Activated T-cell treated with anti-CD3 and anti-CD28 coated beads for 1 hour (primary cell): ENCODE measurements at places on chromosomes 6 and 20.

- DNase-seq: no peak
Measured at GRCh38 chr20:17524560-17524959, 6.6 kb downstream of the BFSP1 start.

DNA sequence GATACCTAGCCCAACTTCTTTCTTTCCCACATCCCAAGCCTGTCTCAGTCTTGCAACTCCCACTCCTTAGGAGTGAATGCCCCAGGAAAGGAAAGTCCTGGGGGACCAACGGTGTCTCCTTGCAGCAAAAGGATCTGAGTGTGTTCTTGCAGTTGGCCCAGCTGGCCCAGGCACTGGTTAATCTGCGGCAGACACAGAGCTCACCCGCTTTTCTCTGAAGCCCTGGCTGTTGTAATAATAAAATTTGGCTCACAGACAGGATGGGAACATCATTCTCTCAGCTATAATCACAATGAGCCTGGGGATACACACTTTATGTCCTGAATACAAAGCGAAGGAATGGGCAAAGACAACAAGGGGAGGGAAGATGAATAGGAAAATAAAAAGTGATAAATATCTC lies 287.0 kb upstream of the PRND start:
- no peak for DNase-seq

- DNase-seq: no peak
Measured at GRCh38 chr6:36576578-36576977, 17.6 kb upstream of the SRSF3 start.

DNA sequence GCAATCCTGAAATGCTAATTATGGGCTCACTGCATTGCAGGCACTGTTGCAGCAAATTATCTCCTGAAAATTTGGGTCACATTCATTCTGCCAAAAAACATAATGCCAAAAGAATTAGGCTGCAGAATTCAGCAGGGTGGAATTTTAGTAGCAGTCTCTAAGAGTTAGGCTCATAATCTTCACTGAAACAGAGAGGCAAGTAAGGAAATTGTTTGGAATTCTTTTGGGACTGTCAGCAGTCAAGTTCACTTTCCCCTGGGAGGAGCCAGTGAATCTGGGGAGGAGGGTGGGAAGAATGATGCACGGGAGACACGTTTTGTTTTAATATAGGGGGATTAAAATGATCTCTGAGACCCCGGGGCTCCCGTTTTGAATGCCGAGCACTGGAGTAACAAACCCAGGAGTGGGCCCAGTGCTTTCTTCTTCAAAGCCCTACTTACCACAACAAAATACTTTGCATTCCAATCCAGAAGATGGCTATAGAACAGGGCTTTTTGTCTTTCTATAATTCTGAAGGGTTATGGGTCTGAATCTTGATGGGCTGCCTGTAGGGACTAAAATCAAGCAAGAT lies 44.7 kb downstream of the SOBP start:
- DNase-seq: no peak

GRCh38 chr6:47809873-47810272 lies 28.0 kb downstream of the OPN5 start:
- no peak for DNase-seq

GRCh38 chr6:6218759-6219085 lies 101.7 kb downstream of the F13A1 start:
- DNase-seq: no peak

DNA sequence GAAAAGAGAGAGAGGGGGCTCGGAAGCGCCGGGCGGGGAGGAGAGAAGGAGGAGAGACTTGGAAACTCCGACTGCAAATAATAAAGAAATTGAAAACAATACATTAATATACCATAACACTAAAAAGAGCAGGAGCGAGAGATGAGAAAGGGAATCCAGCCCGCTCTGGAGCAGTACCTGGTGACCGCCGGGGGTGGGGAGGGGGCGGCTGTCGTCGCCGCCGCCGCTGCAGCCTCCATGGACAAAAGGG lies 338 bp downstream of the E2F3 start:
- peak; percentile 6 for DNase-seq

- DNase-seq: no peak
Measured at GRCh38 chr6:20644667-20645370, 110.6 kb downstream of the CDKAL1 start.

DNA sequence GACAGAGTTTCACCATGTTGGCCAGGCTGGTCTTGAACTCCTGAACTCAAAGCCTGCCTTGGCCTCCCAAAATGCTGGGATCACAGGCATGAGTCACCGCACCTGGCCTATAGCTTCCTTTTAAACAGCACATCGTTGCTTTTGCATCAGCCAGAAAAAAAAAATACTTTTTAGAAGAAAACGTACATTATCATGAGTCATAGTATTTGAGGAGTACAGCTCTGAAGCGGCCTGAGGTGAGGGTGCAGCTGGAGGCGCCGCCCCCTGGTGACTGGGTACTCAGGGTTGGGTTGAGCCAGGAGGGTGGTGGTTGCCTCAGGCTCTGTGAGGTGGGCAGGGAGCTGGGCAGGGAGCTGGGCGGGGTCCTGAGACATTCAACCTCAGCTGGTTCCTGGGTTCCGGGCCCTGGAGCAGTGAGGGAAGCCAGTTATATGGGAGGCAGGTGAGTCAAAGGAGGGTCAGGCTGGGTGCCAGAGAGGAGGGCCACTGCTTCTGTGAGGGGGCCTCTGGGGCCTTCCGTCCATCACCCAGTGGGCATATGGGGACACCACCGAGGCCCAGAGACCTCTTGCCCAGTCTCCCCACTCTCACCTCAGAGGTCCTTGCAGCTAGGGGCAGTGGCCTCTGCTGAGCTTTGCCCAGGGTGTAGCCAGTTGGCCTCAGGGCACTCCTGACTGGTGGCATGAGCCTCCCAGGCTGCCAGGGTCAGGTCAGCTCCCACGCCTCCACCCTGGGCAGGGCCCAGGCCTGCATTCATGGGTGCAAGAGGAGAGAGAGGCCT lies 11.7 kb upstream of the ID1 start:
- DNase-seq: no peak

DNA sequence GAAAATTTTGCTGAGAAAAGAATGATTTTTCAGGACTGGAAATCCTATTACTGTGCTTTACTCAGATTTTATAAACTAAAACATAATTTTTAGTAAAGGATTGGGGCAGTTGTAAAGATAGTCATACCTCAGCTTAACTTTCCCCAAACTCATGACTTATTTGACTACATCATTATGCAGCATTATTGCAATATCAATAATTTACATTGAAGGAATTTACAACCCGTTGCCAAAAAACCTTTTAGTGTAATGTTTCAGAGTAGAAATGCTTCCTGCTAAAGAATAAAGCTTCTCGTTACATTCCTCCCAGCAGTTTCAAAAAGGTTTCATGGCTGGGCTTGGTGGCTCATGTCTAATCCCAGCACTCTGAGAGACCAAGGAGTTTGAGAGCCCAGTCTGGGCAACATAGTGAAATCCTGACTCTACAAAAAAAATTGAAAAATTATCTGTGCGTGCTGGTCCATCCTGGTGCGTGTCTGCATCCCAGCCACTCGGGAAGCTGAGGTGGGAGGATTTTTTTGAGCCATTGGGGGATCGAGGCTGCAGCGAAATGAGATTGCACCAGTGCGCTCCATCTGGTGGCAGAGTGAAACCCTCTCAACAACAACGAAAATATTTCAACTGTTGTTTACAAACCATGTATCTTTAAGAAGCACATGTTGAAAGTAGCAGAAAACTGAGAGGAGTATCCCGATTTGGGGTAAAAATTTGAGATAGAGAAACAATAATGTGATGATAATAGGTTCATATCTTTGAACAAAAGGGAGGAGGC lies 4.4 kb downstream of the AMD1 start:
- DNase-seq: no peak

DNA sequence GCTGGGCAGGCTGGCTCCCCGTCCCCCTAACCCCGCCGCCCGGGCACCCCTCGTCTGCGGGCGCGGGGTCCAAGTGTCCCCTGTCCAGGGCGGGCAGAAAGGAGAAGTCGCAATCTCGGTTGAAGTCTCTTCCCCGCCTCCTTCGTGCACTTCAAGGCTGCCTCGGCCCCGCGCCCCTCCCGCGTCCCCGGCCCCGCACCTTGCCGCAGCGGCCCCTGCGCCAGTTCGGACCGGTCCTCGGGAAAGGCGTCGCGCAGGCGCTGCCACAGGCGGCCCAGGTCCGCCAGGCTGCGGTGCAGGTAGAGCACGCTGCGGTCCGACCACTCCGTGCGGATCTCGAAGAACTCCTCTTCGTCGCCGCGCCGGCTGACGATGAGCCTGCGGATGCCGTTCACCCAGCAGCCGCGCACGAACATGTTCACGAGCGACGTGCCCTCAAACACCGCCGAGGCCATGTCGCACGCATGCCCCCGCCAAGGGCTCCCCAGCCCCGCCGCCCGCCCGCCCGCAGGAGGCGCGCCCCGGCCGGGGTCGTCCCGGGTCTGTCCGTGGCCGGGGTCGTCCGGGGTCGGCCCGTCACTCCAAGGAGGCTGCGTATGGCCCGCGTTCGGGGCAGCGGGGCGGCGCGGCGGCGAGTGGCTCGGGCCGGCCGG lies at the start of gene PXDC1:
TSS of gene PXDC1 (minus strand) at position 637 of the 653 bp plus-strand sequence. CDS start at position 455, 182 bp downstream.
- no peak for DNase-seq

DNA sequence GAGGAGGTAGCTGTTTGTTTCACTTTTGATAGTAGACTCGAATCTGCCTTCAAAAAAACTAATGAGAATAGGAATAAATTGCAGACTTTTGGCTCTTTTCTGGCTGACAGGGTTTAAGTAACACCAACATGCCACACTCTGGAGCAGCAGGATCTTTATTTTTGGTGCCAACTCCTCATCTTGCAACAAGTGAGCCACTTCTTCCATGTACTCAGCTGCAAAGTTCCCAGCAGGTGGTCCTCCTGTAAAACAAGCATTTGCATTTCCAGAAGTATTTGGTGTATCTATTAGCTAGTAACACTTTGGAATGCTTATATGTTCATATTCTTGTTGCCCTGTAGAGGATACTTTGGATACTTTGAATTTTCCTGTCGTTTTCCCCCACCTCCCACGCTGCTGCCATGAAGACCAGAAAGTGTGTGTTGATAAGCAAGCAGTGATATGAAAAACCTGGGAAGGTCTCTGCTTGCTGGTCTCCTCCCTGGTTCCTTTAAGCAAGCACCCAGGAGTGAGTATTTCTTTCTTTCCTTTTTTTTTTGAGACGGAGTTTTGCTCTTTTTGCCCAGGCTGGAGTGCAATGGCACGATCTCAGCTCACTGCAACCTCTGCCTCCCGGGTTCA lies 1.0 kb downstream of the ARMH2 start:
- no peak for DNase-seq

DNA sequence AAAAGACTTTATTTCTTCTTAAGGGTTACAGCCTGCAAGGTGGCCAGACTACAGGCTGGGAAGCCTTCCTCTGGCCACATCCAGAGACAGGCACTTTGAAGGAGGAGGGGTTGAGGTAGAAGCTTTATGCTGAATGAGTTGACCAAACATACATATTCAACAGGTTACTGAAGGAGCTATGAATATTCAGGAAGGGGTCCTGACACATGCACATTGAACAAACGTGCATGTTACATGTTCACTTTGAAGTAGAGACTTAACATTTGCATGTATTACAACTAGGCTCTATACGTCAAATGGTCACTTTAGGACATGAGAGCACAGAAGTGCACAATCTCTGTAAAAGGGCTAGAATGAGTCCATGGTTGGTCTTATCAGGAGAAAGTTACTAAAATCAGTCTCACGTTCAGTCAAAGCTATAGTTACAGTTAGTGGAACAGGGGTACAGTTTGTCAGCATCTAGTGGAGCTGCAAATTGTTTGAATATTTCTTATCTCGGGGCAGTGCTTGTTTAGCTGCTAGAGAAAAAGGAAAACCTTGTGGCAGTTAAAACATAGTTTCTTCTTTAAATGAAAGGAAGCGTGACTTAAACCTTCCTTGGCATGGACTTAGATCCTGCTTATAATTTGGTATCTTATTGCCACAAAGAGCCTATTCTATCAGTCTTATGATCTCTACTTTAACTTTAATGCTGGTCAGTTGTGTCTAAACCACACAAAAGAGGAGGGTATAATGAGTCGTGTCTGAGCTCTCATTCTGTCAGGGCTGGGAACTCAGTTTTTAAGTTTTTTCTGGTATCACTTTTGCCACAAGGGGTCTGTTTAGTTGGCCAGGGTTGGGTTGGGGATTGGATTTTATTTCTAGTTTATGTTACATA lies 4.6 kb upstream of the ZSCAN9 start:
- no peak for DNase-seq

- no peak for DNase-seq
Measured at GRCh38 chr6:114063956-114064355, 93.0 kb upstream of the HDAC2 start.

GRCh38 chr6:40721271-40721952 lies 134.2 kb upstream of the LRFN2 start:
- no peak for DNase-seq

- DNase-seq: no peak
Measured at GRCh38 chr6:47592131-47592840, 106.1 kb upstream of the ADGRF4 start.

GRCh38 chr6:156347246-156347645 lies 429.9 kb upstream of the ARID1B start:
- no peak for DNase-seq

DNA sequence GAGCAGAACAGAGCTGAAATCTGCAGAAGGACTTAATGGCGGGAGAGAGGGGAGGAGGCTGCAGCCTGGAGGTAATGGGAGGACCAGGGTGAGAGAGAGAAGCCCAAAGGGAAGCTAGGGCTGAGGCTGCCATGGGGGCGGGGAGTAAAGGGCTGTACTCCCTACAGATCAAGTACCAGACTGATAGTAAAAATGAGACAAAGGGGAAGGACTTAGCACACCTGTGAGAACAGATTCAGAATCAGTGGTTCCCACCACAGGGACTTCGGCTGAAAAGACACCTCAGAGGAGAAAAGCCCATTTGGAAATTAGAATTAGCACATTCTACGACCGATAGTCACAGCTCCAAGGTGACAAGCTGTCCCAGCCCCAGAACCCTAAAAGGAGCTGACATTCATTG lies 6.4 kb upstream of the TBXT start:
- DNase-seq: no peak

DNA sequence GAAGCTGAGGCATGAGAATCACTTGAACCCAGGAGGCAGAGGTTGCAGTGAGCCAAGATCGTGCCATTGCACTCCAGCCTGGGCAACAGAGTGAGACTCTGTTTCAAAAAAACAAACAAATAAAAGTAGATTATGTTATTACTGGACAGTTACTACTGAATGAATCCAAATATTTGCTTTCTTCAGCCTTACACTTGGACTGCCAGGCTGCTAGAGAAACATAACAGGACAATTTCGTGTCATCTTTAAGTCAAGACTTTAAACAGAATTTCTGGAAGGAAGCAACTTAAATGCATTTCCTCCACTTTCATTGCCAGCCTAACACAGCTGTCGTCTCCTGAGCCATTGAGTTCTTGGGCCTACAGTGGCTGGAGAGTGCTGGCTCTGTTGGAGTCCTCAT lies 42.0 kb upstream of the PRIM2 start:
- DNase-seq: no peak

DNA sequence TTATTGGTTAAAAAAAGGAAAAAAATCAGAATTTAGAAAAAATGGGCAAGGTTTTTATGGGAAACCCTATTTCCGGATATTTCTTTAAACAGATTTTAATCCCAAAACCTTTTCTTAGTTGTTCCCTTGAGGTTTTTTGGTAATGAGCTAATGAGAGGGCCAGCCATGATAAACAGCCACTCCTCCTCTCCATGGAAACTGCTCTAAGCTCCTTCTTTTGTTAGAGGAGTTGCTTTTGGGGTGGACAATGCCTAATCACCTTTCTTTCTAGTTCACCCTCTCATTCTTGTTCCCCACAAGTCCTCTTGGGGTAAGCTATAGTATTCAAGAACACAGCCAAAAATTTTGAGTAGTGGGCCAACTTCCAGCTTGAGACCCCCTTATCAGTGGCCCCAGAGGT lies 105.0 kb upstream of the FAM184A start:
- DNase-seq: no peak

- no peak for DNase-seq
Measured at GRCh38 chr6:160274871-160275510, 16.4 kb upstream of the SLC22A2 start.

- no peak for DNase-seq
Measured at GRCh38 chr6:34792605-34793500, 970 bp downstream of the BLTP3A start.
